ENCODE measurements at places on chromosomes 1 and 21.

- no peak for DNase-seq
Measured at GRCh38 chr1:172390301-172390682, 30.2 kb upstream of the C1orf105 start.

GRCh38 chr21:17987382-17988101 is 168.4 kb upstream of the C21orf91 start:
- DNase-seq = no peak

DNA sequence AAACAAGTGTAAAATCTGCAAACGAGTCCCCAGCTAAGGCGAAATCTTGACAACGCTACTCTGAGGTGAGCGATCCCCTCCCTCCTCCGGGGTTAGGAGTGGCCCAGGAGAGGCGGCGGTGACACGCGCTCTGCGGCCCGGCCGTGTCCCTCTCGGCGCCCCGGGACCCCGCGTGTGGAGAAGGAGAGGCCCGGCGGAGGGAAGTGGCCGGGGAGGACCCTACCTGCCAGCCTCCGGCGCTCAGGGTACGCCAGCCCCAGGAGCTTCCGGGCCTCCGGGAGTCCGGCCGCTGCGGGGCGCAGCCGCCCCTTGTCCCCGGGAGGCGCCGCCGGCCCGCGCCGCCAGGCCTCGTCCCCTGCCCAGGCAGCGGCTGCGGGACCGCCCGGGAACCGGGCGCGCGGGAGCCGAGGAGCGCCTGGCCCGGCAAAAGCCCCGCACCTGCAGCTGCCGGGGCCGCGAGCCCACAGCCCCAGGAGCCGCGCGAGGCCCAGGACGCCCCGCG is 543 bp downstream of the ABCB10 start:
- peak; percentile 48 for DNase-seq

DNA sequence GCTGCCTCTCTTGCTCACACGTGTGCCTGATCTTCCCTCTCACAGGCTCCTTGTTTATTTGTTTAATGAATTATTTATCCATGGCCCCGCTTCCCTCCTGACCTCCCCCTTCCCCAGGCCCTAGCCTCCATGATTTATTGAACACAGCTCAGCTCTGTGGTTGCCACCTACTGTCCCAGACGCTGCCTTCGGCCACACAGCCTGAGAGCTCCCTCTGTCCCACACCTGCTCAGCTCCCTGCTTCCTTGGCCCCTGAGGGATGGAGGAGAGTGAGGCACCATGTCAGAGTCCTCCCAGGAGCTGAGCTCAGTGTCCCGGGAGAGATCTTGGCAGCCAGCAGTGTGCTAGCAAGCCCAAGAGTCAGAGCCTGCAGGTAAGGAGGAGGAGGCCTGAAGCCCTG is 3.1 kb upstream of the EFNA3 start:
- DNase-seq = no peak

- no peak for DNase-seq
Measured at GRCh38 chr1:181416268-181416860, 67.0 kb upstream of the CACNA1E start.

GRCh38 chr21:38925923-38926322 is 120.2 kb downstream of the ETS2 start:
- peak; percentile 87 for DNase-seq

- no peak for DNase-seq
Measured at GRCh38 chr1:30639881-30640452, 83.4 kb downstream of the MATN1 start.

DNA sequence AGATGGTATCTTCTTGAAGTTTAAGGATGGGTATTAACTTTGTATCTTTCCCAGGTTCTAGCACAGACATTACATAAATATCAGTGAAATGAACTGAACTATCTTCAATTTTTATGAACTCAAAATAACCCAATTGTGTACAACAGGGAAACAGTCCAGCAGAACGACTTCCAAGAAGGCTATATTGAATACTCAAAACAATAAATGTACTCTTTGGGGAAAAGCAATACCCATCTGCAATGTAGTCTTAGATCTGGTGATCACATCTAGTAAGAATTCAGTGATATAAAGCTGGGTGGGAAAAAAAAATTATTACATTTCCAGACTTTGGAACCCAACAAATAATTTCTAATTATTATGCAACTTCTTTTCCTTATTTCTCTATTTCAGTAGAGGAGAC is 33.1 kb upstream of the GORAB start:
- no peak for DNase-seq

DNA sequence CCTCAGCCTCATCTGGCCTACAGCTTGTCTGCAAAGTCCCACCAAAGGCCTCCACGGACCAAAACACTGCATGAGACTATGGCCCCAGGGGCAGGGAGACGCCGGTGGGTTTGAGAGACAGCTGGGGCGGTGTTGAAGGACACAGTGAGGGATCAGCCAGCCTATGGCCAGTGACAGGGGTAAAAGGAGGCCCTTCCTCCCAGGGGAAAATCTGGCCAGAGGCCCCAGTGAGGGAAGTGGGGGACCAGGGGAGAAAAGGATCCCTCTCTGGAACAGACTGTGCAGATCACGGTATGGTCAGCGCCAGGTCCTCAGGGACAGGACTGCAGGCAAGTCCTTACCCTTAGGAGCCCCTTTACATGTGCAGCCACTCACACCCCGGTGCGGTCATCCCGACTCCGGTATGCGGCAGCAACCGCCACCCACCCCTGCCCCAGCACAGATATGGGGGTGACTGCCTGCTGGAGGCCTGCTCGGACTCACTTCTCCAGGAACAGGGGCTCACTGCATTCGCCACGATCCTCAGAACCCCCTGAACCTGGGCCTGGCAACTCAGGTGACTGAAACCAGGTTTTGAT is 1.3 kb downstream of the CERS2 start:
- peak; percentile 61 for DNase-seq

DNA sequence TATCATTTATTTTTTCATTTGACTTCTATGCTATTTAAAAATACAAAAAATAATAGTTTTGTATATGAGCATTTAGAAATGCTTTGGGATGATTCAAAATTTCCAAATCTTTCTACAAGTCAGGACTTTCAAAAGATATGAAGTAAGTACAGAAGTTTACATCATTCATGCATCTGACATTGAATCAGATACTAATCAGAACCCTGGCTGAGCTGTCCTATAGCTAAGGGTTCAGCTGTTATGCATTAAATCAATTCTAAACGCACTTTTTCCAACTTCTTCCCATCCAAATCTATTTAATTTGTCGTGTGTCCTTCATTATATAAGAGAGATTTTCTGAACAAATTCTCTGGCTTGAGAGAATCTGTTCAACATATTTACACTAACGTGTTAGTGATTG is 779.4 kb downstream of the LTN1 start:
- no peak for DNase-seq
